ENCODE measurements at places on chromosomes 6 and 20.

- DNase-seq: no peak
These were observed 109.9 kb upstream of the TIAM2 start for GRCh38 chr6:154885214-154885613.

DNA sequence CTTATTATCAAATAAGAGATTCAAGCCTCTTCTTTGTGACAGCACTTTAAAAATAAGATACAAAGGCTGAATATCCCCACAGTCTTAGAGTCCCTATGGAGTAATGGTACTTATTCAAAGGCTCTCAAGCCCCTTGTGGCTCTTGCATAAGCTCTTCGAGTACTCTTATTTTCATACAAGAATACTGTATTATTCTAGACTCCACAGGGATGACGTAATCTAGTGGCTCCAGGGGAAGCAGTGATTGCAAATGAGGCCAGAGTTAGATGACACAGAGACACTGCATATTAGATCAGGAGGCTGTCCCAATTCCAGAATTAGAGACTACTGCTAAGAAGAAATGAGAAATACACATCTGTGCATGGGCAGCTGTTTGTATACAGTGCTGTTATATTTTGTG lies 1195.9 kb upstream of the MAP3K7 start:
- no peak for DNase-seq

- no peak for DNase-seq
These were observed 22.2 kb upstream of the MRPS18A start for GRCh38 chr6:43709654-43710303.

GRCh38 chr6:44072959-44073611 lies 54.2 kb downstream of the MRPL14 start:
- no peak for DNase-seq

DNA sequence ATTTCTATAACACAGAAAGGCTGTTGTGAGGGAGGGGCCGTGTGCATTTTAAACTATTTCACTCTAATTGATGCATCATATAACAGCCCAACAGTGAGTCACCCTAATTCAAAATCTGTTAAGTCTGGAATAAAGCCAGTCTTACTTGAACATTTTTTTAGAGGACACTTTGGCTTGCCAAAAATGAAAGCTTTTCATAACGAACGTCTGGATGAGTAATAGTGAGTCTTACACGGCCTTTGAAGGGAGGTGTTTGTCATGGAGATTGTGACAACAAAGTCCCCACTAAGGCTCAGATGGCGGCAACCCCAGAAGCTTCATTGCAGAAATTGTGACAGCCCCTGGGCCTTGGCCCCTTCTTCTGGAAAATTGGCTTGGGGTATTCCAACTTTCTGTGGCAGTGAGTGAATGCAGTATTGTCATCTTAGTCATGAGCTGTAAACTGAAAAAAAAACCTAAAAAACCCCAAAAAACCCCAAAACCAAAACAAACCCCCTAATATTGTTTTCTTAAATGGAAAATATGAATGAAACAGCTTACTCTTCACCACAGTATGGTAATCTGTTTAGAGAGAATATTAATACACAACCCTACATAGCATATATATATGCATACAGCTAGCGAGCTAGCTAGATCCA lies 92.6 kb upstream of the CLDN20 start:
- DNase-seq: peak; percentile 40

GRCh38 chr6:149150801-149151398 lies 166.6 kb upstream of the TAB2 start:
- DNase-seq: no peak

DNA sequence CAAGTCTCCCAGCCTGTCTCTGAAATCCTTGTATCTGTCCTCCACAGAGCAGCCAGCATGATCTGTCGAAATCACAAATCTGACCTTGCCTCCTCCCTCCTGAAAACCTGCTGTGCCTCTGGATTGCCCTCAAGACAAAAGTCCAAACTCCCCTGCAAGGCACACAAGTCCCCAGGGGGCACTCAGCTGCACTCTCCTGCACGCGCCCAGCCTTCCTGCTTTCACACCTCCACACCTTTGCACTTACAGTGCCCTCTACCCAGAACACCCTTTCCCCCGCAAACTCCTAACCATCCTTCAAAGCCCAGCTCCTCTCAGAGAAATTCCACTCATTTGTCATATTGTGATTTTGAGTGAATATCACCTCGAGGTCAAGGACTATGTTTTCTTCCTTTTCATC lies 83.4 kb upstream of the TOP1 start:
- DNase-seq: no peak

GRCh38 chr20:33333616-33334015 lies 50.6 kb downstream of the BPIFB1 start:
- DNase-seq: no peak

DNA sequence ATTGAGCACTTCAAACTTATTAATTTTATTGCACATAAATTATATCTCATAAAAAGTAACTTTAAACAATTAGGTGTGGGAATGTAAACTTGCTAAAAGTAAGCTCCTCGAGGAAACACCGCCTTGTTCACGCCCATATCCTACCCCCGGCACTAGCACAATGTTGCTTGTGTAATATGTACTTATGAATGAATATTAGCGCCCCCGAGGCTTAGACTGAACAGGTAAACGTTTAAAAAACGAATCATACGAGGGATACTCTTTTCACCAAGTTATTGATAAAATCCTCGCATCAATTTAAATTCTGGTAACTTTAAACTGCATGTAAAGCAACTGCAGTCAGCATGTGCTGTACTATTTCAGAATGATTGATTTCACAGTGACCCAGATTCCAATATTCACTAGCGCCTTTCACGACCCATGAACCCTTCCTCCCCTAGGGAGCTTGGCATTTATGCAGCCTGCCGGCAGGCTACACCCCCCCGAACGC lies 637 bp downstream of the TFB1M start:
- DNase-seq: no peak

- no peak for DNase-seq
These were observed 62.2 kb downstream of the RFPL4B start for GRCh38 chr6:112409311-112409710.

DNA sequence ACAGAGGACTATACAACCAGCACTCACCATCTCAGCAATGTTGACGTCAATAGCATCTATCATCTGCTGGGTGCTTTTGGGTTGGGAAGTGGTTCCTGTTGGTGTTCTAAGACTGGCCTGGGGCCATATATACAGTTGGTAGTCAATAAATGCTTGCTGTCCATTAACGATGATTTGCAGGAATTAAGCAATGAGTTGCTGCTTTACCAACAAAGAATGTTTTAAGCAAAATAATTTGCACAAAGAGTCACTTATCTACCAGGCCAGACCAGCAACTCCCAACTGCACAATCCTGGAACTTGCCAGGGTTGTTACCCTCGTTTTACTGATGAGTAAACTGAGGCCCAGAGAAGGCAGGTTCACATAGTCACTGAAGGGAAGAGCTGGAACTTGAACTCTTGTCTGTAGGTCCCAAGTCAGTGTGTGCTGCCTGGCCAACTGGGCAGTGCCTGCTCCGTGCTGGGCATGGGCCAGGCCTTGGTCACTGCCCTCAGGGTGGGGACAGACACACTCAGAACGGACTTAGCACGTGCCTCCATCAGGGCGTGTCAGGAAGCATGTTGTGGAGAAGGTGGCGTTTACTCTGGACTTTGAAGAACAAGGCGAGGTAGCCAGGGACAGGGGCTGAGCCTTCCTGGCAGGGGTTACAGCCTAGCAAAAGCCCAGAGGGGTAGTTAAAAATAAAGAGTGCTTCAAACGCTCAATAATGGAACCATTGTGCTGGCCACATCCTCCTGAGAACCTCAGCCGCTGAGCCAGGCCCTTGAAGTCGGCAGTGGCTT lies 2.5 kb upstream of the SRC start:
- DNase-seq: no peak

GRCh38 chr20:57934913-57935312 lies 225.1 kb upstream of the PMEPA1 start:
- DNase-seq: no peak

- no peak for DNase-seq
These were observed 70.2 kb downstream of the TULP4 start for GRCh38 chr6:158382491-158382890.

GRCh38 chr6:39815356-39815755 lies 23.2 kb downstream of the DAAM2 start:
- no peak for DNase-seq

DNA sequence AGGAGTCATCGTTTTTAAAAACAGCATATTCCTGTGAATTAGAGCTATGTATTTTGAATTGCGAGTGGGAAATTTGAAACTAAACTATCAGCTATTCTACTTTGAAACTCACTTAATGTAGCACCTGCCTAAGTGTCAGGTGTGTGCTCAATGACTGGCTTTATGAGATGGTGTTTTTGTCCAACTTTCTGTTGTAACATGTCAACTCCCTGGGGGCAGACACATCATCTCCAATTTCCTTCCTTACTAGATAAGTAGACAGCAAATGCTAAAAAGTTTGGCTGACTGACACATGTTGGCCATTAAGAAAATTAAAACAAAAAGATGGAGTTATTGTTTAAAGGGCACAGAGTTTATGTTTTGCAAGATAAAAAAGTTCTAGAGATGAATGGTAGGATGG lies 226.9 kb downstream of the TFAP2B start:
- DNase-seq: no peak

All from NCI-H2029 (cell line).